Hematopoietic multipotent progenitor cell treated with erythropoietin and hydrocortisone succinate and interleukin-3 and kit ligand, for 4 days (in vitro differentiated cells): ENCODE measurements at places on chromosomes 5 and 9.

GRCh38 chr9:6790866-6791265 is 33.1 kb downstream of the KDM4C start:
- DNase-seq = no peak

DNA sequence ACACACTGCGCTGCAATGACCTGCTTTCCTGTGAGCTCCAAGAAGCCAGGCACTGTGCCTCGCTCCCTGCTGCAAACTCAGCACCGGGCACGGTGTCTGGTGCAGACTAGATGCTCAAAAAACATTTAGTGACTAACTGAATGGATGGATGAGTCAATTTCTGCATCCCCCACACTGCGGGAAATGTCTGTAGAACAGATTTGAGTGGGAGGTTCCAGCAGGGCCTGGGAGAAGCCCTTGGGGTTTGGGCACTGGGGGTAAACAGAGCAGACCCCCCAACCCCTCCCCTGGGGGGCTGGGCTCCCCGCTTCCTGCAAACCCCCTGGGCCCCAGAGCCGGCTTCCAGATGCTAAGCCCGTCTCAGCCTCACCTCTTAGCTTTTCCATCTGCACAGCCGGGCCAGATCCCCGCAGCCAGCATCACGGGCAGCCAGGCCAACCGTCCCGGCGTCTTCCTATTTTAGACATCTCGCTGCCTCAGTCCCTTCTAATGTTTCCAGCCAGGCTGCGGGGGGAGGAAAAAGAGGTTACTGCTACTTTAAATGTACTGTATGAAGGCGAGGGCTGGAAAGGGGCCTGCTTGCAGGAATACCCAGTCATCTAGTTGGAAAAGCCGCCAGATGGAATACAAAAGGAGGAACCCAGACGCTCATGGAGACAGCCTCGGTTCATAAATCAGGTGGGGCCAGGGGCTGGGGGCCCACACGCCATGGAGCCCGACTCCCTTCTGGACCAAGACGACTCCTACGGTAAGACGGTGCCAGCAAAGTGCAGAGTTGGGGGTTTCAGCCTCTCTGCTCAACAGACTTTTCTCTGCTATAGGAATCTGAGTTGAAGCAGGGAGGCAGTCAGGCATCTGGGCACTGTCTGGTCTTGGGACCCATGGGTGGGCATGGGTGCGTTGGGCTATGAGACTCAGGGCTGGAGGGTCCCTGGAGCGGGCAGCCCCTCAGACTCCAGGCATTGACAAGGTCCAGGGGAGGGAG is 67.1 kb upstream of the GGTA1 start:
- no peak for DNase-seq

GRCh38 chr9:89992326-89993198 is 387.8 kb downstream of the GADD45G start:
- DNase-seq = no peak

DNA sequence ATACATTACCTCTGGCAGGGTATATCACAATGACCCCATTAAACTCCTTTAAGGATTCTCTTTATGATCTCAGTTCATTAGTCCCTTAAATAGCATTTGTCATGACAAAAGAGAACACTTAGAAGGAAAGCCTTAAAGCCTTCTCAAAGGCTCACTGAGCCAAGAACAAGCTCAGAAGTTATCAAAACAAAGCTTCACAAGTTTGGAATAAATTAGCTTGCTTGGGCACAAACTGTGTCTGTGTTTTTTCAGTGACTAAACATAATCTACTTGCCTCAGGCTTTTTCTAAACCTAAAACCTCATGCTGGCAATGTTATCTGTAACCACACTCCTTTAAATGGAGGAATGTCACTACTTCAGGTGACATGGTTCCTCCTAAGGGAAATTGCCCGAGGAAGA is 1114.9 kb upstream of the C9orf72 start:
- DNase-seq = no peak

GRCh38 chr9:78026947-78027346 is 4.7 kb downstream of the GNAQ start:
- DNase-seq = no peak

DNA sequence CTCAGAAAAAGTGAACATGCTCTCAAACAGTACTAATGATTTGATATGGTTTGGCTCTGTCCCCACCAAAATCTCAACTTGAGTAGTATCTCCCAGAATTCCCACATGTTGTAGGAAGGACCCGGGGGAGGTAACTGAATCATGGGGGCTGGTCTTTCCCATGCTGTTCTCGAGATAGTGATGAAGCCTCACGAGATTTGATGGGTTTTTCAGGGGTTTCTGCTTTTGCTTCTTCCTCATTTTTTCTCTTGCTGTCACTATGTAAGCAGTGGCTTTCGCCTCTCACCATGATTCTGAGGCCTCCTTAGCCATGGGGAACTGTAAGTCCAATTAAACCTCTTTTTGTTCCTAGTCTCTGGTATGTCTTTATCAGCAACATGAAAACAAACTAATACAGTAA is 401.3 kb downstream of the BNC2 start:
- DNase-seq = peak; percentile 2

DNA sequence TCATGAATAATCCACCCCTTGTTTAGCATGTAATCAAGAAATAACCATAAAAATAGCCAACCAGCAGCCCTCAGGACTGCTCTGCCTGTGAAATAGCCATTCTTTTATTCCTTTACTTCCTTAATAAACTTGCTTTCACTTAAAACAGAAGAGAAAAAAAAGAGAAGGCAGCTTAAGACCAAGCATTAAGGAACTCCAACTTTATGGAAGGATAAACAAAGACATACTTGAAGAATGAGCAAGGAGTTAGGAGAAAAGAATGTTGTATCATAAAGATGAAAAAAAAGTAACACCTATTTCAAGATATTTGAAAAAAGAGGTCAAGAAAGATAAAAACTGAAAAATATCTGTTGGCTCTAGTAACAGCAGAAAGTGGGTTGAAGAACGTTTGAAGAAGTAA is 107.6 kb downstream of the RNF180 start:
- DNase-seq = no peak

DNA sequence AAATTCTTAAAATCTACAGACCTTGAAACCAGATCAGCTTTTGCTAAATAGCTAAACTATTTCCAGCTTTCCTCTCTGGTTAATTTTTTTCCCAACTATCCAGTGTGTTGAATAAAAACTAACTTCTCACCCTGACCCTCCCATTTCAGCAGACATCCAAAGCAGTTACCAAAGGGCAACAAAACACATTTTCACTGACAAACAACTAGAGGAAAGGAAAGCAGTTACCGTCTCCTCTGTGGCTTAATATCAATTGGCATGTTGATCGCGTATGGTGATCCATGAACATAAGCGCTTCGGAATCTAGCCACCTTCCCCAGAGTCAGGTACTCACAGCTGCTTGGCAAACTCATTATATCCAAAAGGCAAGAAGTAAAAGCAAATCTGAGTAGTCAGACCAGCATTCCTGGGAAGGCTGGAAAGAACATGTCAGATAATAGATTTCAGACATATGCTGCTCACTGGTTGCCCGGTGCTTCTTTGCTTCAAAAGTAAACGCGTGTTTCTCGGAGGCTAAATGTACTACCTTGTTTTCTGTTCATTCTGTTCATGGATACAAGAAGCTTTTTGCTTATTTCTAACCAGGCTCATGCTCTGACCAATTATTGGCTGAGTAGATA is 463.4 kb downstream of the PDE4D start:
- no peak for DNase-seq

- DNase-seq = no peak
Observed at GRCh38 chr5:22372376-22372775, 480.8 kb downstream of the CDH12 start.

- no peak for DNase-seq
Observed at GRCh38 chr5:157892974-157893373, 34.0 kb upstream of the CLINT1 start.

DNA sequence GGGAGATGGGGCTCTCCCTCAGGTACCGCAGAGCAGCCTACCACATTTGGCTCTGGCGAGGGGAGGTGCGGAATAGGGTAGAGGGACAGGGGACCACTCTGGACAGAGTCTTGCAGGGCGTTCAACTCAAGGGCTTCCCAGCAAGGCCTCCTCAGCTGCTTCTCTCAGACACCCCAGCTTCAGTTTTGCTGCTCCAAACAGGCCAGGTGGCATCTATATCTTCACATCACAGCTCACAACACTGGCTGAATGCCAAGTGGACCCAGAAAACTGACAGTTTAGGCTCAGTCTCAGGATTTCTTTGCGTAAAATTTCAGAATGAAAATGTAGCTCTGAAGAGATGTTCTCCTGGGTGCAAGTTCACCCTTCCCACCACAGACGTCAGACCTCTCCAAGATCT is 592.6 kb upstream of the ADAMTS16 start:
- DNase-seq = no peak

- DNase-seq = no peak
Observed at GRCh38 chr5:111058064-111058463, 13.4 kb upstream of the TSLP start.

- no peak for DNase-seq
Observed at GRCh38 chr9:38031594-38031993, 37.4 kb downstream of the SHB start.

DNA sequence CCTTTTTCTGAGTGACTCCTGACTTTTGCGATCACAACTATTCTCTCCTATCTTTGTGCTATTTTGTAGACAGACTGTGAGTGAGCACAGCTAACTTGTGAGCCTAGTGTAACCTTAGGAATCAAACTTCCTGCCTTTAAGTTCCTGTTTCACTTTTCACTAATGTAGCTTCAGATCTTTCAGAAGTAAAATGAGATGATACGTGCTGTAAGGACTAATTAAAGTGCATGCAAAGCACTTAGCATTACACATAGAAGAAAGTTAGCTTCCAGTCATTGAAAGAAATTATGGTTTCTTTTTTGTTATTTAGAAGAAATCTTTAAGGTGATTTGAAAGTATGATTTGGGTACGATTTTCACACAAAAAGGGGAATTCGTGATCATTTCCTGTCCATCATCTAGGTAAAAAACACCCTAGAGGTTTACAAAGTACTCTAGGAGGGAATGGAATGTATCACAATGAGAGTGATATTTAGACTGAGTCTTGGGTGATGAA is 122.7 kb downstream of the ST8SIA4 start:
- peak; percentile 33 for DNase-seq

- no peak for DNase-seq
Observed at GRCh38 chr5:68457285-68457684, 241.7 kb downstream of the PIK3R1 start.

DNA sequence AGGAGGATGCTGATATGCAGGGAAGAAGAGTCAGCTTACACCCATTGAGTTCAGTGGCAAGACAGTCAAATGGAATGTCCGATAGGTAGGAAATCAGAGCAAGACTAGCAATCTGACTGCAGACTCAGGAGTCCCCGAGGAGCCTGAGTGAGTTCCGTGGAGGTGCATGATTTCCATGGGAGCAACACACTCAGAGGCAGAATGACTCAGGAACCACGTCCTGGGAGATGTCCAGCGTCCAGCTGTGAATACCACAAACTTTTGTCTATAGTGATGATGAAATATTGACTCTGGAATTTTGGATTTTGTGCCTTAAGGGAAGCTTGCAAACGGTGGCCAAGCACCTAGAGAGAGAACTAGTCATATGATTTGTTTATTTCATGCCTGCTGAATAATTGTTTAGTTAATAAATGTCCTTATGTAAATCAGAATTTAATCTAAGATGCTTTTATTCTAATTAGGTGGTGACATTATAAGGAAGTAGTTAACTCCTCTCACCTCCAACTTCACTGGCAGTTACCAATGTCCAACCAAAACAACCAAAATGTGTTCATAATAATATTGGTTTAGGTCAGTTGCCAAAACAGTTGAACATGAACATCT is 100.4 kb downstream of the PDE4D start:
- DNase-seq = no peak

DNA sequence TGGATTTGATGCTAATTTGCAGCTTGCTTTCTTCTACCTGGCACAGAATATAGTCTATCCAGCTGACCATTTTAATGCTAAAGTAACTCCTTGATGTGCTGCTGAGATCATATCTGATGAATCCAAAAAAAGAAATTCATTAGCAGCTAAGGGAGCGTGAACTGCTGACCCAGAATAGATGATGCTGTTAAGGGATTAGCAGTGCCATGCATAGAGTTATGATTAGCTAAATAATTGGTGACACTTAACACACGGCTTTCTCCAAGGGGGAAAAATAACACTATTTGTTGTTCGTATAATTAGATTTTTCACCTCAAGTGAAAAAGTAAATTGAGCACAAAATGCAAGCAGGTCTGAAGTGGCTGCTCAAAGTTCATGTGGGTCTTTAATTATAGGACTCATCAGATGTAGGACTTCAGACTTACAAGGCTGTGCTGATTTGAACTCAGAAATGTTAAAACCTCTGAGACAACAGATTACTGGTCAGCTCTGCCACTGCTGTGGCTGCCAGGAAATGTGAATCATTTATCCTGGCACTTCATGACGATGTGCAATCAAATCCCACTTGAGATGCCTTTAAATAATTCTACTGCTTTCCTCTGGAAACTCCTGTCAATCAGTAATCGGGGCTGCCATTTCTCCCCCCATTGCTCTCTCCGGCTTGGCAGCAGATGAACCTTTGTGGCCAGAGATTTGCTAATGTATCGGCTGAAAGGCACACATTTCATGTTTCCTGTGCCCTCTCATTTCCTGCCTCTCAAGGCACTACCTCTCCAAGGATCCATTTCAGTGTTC is 291.6 kb upstream of the C9orf72 start:
- no peak for DNase-seq
